ENCODE measurements at places on chromosomes 5 and 9.

GRCh38 chr5:161446655-161447054 lies 99.9 kb downstream of the GABRB2 start:
- DNase-seq, result no peak

DNA sequence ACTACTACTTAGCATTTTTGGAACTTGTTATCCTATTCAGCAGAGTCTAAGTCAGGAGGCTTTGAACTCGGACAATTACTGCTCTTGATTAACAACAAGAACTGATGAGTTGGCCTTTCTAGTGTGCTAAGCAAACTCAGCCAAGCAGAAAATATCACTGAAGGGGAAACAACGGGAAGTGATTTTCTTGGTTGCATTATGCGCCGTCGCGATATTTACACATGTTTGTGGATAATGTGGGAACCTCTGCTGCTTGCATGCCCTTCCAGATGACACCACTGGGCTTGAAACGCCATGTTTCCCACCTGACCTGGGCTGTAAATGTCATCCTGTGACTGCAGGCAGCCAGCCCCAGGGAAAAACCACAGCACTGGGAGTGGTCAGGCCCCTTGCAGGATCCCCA lies 205.5 kb downstream of the PAX5 start:
- no peak for DNase-seq

GRCh38 chr5:180817893-180818674 lies 15.5 kb upstream of the MGAT1 start:
- no peak for DNase-seq

- DNase-seq, result peak; percentile 82
Measured at GRCh38 chr5:42992088-42992879, 47.8 kb downstream of the ANXA2R start.

DNA sequence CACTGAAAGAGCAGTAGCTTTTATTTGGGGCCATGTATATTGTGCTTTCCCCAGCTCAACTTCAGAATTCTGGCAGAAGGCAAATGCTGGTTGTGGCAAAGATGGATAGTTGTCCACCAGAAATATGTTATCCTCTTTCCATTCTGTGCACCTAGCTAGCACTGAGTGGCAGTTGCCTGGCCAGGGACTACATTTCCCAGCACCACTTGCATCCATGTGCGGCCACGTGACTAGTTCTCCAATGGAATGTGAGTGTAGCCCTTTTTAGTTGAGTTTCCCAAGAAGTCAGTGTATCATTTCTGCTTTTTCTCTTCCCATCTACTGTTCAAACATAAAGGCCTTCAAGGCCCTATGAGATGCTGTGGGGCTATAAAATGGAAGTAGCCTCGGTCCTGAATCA lies 354.0 kb upstream of the CLINT1 start:
- DNase-seq, result no peak

- no peak for DNase-seq
Measured at GRCh38 chr5:136276946-136277345, 84.0 kb upstream of the SMIM32 start.

DNA sequence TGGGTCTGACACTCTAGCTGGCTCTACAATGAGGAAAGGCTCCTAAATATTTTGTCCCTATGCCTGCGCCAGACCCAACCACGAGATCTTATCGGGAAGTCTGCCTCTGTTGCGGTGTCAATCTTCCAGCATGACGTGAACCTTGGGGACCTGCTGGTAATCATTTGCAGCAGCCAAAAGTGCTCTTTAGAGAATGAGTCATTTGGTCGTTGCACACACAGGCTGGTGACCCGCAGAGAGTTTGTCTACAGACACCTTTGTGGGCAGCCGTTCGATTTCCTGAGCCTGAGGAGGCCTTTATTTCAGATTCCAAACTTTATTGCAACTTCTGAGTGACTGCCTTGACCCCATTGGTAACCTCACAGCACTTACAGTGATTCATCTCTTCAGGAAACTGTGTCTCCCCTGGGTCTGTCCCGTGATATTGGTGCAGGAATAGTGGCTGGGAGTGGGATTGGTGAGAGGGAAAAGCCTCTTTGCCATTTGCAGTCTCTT lies 326.1 kb downstream of the NSG2 start:
- no peak for DNase-seq

GRCh38 chr9:76370396-76371023 lies 23.7 kb downstream of the RFK start:
- no peak for DNase-seq

DNA sequence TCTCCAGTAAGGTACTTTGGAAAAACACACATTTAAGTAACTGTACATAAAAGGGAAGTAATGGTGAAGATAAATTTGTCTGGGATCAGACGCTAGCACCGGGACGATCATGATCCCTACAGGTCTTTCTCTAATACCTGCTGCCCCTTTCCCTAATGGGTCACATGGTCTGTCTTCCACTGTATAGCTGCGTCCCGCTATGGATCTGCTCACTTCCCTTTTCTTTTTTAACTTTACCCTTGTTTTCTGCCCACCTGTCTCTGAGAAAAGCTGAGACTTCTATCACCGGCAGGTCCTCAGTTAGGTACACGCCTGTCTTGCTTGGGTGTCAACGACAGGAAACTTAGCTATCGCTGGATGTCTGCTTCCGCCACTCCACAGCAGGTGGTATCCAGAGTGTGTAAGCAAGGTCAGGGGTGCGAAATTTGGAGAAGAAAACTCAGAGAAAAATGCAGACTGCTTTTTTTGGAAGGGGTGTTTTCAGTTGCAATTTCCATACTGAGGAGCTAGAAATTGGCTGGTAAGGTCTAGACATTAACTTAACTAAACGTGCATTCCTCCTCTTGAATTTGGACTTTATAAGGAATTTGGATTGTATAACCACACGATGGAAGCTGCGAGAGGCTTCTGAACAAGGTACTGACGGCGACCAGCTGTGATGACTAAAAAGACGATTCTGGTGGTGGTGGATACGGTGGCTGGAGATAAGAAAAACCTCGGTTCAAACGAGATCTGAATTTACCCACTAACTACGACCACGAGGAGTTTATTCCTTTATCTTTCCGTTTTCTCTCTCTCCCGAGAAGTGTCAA lies 1.1 kb upstream of the ICE1 start:
- peak; percentile 34 for DNase-seq

DNA sequence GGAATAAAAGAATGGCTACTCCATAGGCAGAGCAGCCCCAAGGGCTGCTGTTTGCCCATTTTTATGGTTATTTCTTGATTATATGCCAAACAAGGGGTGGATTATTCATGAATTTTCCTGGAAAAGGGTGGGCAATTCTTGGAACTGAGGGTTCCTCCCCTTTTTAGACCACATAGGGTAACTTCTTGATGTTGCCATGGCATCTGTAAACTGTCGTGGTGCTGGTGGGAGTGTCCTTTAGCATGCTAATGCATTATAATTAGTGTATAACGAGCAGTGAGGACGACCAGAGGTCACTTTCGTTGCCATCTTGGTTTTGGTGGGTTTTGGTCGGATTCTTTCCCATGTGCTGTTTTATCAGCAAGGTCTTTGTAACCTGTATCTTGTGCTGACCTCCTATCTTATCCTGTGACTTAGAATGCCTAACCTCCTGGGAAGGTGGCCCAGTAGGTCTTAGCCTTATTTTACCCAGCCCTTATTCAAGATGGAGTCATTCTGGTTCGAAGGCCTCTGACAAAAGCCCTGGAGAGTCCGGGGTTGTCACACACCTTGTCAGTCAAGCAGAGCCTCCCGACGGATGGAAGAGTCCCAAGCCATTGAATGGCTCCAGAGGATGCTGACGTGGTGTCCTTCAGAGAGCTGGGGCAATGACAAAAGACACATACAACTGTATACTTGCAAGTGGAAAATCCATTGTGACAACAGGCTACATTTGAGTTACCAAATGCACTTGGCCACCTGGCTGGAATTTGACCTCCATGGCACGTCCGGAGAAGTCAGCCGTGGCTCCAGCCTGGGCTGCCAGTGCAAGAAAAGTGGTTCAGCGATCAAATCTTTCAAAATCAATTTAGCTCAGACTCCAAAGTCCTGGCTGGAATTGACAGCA lies 67.1 kb upstream of the CLINT1 start:
- no peak for DNase-seq

GRCh38 chr5:72386639-72387038 lies 66.5 kb downstream of the PTCD2 start:
- no peak for DNase-seq

GRCh38 chr9:30574355-30575151 lies 1809.9 kb upstream of the ACO1 start:
- no peak for DNase-seq
